ENCODE measurements at places on chromosomes 6 and 20. TPM values are rescaled to one million over a fixed set of nuclear protein-coding genes. Genes with fewer than 3 reads are reported as not detected.

- H3K27me3 ChIP-seq, result no peaks in the 10 kb centered on the region
- no peaks in the 10 kb centered on the region for H3K36me3 ChIP-seq
- peak overlapping the region; percentile 90 for H3K4me3 ChIP-seq
- peaks cover 56% of the 10 kb centered on the region for H3K4me1 ChIP-seq
- no peak for DNase-seq
Observed at GRCh38 chr6:150721418-150722266, 122.0 kb downstream of the PLEKHG1 start.

GRCh38 chr6:113078791-113079190 lies 731.7 kb downstream of the RFPL4B start:
- DNase-seq, result no peak
- no peaks in the 10 kb centered on the region for H3K27me3 ChIP-seq
- no peak overlapping the region for H3K27ac ChIP-seq

- no peak overlapping the region for H3K4me3 ChIP-seq
- H3K36me3 ChIP-seq, result no peaks in the 10 kb centered on the region
- H3K27me3 ChIP-seq, result no peaks in the 10 kb centered on the region
- no peak for DNase-seq
Observed at GRCh38 chr6:162962093-162962492, 234.3 kb downstream of the PACRG start.

DNA sequence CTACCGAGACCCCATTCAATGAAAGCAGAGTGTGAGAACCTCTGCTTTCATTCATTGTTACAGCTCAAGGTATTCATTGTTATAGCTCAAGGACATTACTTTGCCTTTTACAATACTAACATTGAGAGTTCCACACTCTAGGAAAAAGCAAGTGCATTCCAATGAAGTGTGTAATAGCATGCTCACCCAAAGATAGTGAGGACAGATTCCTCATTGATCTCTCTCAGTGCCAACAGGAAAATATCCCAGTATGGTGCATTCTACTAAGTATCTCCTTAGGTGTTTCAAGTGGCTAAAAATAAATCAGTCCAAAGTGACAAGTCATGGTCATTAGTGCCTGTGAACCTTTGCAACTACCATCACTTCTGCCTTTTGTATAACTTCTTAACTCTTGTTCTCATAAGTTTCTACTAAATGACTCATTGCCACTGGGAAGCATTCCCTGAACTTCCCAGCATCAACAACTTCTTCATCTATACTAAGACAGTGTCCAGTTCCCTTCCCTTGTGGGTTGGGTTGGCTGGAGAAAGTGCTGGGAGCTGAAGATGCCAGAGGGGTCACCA lies 140.7 kb upstream of the STXBP5 start:
- H3K4me1 ChIP-seq, result no peaks in the 10 kb centered on the region
- no peak overlapping the region for H3K4me3 ChIP-seq
- DNase-seq, result no peak
- no peaks in the 10 kb centered on the region for H3K27me3 ChIP-seq
- H3K27ac ChIP-seq, result no peak overlapping the region

- no peak overlapping the region for H3K27ac ChIP-seq
- no peaks in the 10 kb centered on the region for H3K4me1 ChIP-seq
- no peaks in the 10 kb centered on the region for H3K27me3 ChIP-seq
- H3K4me3 ChIP-seq, result no peak overlapping the region
- no peaks in the 10 kb centered on the region for H3K36me3 ChIP-seq
Observed at GRCh38 chr6:128174724-128175123, 273.9 kb upstream of the THEMIS start.

- no peaks in the 10 kb centered on the region for H3K36me3 ChIP-seq
- no peaks in the 10 kb centered on the region for H3K27me3 ChIP-seq
- DNase-seq, result no peak
Observed at GRCh38 chr20:16898433-16898832, 150.3 kb downstream of the OTOR start.

- no peaks in the 10 kb centered on the region for H3K27me3 ChIP-seq
- H3K36me3 ChIP-seq, result no peaks in the 10 kb centered on the region
- H3K27ac ChIP-seq, result peak overlapping the region; percentile 27
- no peak for DNase-seq
- peaks cover 36% of the 10 kb centered on the region for H3K4me1 ChIP-seq
Observed at GRCh38 chr20:50338479-50339391, 148.1 kb downstream of the CEBPB start.

GRCh38 chr6:7958464-7958863 lies 47.9 kb upstream of the TXNDC5 start:
- no peak for DNase-seq
- H3K4me3 ChIP-seq, result no peak overlapping the region
- no peaks in the 10 kb centered on the region for H3K4me1 ChIP-seq
- peaks cover 5% of the 10 kb centered on the region for H3K27me3 ChIP-seq

GRCh38 chr20:54255157-54255556 lies 47.3 kb downstream of the PFDN4 start:
- H3K27ac ChIP-seq, result no peak overlapping the region
- no peak overlapping the region for H3K4me3 ChIP-seq
- H3K36me3 ChIP-seq, result no peaks in the 10 kb centered on the region
- no peaks in the 10 kb centered on the region for H3K27me3 ChIP-seq

- H3K36me3 ChIP-seq, result peaks cover 4% of the 10 kb centered on the region
- no peak overlapping the region for H3K4me3 ChIP-seq
- H3K27ac ChIP-seq, result no peak overlapping the region
- H3K27me3 ChIP-seq, result peaks cover 6% of the 10 kb centered on the region
Observed at GRCh38 chr20:5492937-5493336, 176.2 kb upstream of the PROKR2 start.

DNA sequence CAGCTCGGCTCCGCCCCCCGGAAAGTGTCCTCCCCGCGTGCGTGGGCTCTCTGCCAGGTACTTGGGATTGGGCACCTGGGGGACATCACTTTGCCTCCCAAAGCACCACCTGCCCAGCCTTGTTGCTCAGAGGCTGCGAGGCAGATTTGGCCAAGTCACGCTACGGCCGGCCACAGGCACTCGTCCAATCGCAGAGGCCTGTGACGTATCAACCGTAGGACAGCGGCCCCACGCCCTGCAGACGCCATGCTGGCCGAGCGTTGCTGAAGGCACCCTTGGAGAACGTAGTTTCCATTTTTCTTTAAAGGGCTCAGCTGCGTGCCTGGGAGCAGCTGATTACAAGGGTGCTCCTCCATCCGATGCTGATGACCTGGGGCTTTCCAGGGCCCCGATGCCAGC lies 3.1 kb downstream of the NTSR1 start:
- no peaks in the 10 kb centered on the region for H3K36me3 ChIP-seq
- no peak overlapping the region for H3K4me3 ChIP-seq
- no peak for DNase-seq
- H3K27me3 ChIP-seq, result peaks cover 68% of the 10 kb centered on the region
- no peak overlapping the region for H3K27ac ChIP-seq

TBP gene
- total RNA-seq, result 26.3 TPM

DDO gene
- total RNA-seq, result not detected

EYA4 gene
- total RNA-seq, result 0.86 TPM
